Spleen (tissue), 13 donors: ENCODE measurements at places on chromosomes 13 and 19. TPM values are rescaled to one million over a fixed set of nuclear protein-coding genes. Genes with fewer than 3 reads are reported as not detected.
A peak's percentile ranks its signal among the peaks of the same experiment; 100 is the strongest.

DNA sequence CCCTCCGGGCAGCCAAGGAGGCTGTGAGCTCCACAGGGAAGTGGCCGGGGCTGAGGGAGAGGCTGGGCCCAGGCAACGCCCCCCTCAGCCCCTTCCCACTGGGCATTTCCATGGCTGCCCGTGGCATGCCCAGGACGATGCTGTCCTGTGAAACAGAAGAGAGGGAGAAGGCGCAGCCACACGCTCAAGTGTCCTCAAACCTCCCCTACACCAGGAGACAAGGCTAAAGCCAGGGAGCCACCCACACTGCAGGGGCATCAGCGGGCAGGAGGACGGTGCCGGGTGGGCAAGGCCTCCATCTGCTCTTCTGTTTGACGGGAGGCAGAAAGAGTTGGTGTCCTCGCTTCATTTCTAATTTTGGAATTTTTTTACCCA is 14.2 kb upstream of the PROZ start:
- DNase-seq = no peak

DNA sequence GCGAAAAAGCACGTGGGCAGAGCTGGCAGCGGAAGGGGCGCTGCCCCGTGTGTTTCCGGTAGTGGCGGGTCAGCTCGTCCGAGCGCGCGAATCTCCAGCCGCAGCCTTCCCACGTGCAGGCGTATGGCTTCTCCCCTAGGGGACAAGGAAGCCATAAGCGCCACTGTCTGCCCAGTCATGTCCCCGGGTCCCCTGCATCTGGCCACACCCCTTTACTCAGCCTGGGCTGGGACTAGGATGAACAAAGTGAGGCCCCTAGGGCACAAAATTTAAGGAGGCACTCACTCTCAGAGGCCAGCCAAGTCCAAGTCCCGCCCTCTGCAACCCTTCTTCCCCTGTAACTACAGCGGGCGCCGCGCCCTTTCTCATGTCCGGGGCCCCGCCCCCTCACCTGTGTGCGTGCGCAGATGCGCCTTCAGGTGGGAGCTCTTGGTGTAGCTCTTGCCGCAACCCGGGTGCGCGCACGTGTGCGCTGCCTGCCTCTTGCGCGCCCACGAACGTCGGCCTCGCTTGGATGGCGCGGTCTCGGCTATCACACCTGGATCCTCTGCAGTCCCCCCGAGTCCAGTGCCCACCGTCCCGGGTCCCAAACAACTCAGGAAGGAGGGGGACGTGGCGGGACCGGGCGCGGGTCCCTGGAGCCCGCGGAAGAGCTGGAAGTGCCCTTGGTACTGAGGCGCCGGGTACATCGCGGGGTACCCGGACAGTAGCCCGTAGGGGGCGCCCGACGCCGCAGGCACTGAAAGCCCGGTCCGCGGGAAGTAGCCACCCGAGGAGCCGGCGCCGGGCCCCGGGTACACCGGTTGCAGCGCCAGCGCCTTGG is 1.9 kb downstream of the KLF1 start:
- peak; percentile 96 for DNase-seq

- peak; percentile 90 for DNase-seq
Observed at GRCh38 chr13:21670006-21670882, 629 bp upstream of the FGF9 start.

- DNase-seq = no peak
Observed at GRCh38 chr13:37143911-37144310, 38.4 kb upstream of the CSNK1A1L start.

- no peak for DNase-seq
Observed at GRCh38 chr13:45119469-45119990, 780 bp upstream of the GTF2F2 start.

- peak; percentile 92 for DNase-seq
Observed at GRCh38 chr19:10553943-10554381, 10.3 kb downstream of the ATG4D start.

DNA sequence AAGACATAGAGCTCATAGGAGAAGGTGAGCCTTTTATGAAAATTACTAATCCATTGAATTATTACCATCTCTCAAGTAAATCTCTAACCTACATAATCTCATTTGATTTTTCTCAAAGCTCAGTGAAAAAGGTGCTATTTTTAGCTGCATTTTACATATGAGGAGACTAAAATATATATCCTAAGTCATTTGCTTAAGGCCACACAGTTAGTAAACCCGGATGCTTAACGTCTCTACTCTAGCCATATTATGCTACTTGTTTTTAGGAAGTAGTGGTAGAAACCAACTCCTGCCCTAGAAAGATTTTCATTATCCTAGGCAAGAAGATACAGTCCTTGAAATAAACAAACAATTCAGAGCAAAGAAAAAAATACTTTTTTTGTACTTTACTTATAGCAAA is 108.9 kb downstream of the RBM26 start:
- no peak for DNase-seq

GRCh38 chr19:277581-278165 is 13.5 kb downstream of the PLPP2 start:
- no peak for DNase-seq

GRCh38 chr19:7520131-7521051 is 2.0 kb upstream of the MCOLN1 start:
- DNase-seq = peak; percentile 77

DNA sequence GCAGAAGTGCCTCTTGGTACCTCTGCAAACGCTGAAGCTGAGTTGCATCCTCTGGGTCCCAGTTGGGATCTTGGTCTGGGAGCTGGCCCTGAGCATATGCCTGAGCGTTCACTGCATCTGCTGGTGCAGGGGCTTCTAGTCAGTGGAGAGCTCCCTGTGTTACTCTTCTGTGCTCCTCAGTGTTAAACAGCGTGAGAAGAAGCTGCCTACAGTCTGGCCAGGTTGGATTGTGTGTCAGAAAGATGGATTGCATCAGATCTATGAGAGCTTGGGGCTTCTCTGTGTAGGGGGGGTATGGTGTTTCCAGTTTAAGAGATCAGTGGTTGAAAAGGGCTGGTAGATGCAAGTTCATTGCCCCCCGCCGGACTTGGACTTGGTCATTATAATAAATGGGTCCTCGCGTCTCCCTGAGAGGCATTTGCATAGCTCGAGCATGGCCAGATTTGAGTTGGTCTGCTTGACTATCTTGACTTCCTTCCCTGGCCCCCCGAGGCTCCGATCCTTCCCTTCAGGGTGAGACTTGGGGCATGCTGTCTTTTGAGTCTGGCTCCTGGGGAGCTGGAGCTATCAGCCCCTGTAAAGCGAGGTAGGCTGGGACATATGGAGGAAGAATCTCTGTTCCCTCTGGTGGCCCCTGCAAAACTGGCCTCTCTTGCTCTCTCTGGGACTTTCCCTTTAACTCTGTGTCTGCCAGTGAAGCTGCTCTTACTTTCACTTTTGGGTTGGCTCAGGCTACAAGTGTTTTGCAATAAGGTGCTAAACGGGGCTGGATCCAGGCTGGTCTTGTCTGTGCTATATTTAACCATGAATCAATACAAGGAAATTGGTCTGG is 52.9 kb downstream of the OR10H4 start:
- DNase-seq = no peak

GRCh38 chr13:109939180-109939579 is 152.8 kb upstream of the IRS2 start:
- DNase-seq = no peak

DNA sequence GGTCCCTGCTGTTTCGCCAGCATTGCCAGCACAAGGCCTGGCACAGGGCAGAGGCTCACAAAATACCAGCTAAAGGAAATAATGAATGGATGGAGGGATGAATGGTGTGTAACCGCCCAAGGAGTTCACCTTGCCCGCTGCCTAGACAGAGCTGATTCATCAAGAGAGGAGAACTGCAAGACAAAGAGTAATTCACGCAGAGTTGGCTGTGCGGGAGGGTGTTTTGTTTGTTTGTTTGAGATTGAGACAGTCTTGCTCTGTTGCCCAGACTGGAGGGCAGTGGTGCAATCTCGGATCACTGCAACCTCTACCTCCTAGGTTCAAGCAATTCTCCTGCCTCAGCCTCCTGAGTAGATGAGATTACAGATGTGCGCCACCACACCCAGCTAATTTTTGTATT is 3.0 kb downstream of the OPA3 start:
- no peak for DNase-seq

GRCh38 chr13:32734511-32734910 is 148.3 kb downstream of the PDS5B start:
- DNase-seq = no peak

DNA sequence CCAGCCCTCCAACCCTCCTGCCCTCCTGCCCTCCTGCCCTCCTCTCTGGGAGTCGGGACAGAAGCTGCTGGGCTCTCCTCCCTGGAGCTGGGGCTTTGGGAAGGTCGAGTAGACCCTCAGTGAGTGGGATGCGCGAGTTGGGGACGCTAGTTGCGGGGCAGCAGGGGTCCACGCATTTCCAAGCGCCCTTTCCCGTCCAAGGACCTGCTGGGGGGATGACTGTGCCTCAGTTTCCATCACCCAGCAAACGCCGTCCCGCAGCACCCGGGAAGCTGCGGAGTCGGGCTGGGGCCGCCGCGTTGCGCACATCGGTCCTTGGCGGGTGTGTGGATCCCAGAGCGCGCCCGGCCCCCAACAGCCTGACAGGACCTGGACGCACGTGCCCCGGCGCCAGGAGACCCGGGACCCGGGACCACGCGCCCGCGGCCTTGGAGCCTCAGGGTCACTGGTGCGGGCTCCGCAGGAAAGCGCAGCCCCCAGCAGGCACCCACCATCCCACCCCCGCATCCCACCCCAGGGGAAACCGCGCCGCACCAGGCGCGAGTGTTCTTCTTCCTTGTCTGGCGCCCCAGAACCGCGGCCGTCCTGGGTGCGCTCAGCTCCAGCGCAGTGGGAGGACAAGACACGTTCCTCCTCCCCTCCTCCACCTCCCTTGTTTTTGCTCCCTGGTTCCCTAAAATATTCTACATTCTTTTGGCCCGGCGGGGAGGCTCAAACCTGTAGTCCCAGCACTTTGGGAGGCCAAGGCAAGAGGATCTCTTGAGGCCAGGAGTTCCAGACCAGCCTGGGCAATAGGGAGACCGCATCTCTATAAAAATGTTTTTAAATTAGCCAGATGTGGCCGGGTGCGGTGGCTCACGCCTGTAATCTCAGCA is 9.2 kb downstream of the ONECUT3 start:
- DNase-seq = no peak

GRCh38 chr13:113553511-113554332 is 30.8 kb upstream of the TFDP1 start:
- DNase-seq = peak; percentile 64

DNA sequence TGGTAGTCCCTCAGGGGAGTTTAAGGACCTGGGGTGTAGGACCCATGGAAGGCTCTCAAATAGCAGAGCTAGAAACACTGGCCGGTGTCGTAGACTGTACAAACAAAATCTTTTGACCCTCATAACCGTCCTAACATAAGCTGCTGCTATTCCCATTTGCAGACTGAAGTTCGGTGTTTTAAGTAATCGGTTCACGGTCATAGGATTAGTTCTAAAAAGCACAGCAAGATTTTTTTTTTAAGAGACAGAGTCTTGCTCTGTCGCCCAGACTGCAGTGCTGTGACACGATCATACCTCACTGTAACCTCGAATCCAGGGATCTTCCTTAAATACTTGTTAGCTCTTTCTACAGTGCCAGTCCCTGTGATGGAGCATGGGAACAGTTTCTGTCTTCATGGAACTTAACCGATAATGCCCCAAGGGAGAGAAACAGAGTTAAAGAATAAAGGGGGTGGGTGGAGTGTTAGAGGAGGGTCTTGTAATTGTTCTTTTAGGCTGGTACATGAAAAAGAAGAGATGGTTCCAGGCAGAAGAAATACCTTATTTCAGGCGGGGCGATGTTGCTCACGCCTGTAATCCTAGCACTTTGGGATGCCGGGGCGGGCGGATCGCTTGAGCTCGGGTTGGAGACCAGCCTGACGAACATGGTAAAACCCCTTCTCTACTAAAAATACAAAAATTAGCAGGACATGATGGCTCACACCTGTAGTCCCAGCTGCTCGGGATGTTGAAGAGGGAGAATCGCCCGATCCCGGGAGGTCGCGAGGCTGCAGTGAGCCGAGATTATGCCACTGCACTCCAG is 475 bp upstream of the ZC3H4 start:
- DNase-seq = peak; percentile 79

- DNase-seq = no peak
Observed at GRCh38 chr19:6278740-6279619, 795 bp downstream of the MLLT1 start.

DNA sequence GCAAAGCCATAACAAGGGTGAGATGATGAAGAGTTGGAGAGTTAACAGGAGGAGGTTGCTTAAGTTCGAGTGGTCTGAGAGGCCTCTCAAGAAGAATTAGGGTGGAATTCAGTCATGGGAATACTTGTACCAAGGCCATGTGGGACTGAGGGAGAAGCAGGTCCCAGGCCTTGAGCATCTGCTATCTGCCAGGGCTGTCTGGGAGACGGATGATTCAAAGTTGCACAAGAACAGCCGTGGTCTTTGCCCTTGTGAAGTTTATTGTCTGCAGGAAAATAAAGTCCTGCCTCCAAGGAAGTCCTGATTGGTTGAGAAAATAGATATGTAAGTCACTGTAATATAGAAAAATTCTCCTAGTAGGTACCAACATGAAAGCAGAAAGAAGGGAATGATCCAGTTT is 178.8 kb upstream of the RFC3 start:
- no peak for DNase-seq

DNA sequence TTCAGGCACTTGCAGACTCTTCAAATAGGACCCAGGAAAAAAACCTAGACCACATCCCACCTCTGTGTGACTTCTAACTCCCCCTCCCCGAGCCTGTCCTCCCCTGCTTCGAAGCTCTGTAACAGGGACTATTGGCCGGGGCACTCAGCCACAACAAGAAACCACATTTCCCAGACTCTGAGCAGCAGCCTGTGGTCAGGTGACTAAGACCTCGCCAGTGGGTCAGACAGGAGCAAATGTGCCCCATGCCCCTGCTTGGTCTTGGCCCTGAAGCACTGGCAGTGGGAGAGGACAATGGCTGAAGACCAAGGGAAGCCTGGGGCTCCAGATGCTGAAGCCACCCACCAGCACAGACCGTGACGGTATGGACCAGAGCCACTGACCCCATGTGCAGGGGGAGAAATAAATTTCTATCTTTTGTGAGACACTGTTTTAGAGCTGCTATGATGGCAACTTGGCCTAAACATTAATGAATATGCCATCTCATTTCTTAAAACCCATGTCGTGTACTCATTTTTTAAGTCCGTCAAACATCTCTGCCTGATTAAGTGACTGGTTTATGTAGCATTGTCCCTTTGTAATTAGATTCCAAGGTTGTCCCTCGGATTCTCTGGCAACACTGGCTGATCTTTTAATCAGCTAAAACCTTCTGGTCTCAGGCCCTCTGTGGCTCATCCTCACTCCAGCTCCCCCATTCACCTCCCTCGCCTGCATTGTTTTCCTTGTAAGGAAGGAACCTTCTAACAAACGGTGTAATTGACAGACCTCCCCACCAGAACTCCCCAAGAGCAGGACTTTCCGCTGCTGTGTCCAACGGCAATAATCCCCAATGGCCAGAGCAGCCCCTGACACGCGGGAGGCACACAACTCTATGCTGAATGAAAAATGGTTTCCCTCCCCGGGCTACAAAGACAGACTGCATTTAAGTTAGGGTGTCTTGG is 98.4 kb downstream of the STK24 start:
- DNase-seq = no peak

METTL21C gene
- not detected for total RNA-seq

CAPN12 gene
- 11.1 TPM for total RNA-seq

KCTD12 gene
- total RNA-seq = 89.1 TPM

ZNF556 gene
- not detected for total RNA-seq

MAN2B1 gene
- total RNA-seq = 218 TPM

ACP7 gene
- not detected for total RNA-seq

USP12 gene
- 36.0 TPM for total RNA-seq

FFAR2 gene
- 7.3 TPM for total RNA-seq

LIN37 gene
- 7.1 TPM for total RNA-seq

ONECUT3 gene
- total RNA-seq = not detected

PGLYRP2 gene
- 0.10 TPM for total RNA-seq

LYPD3 gene
- total RNA-seq = 1.4 TPM

SBK3 gene
- not detected for total RNA-seq

FPR3 gene
- 3.4 TPM for total RNA-seq

VSTM1 gene
- 5.8 TPM for total RNA-seq

SULT2A1 gene
- not detected for total RNA-seq

SLC46A3 gene
- 21.3 TPM for total RNA-seq

APOC4 gene
- not detected for total RNA-seq
